ENCODE measurements at places on chromosomes 5 and 9. TPM values are rescaled to one million over a fixed set of nuclear protein-coding genes. Genes with fewer than 3 reads are reported as not detected.

The LRRC19 gene
- 130 TPM for total RNA-seq

The IFNB1 gene
- total RNA-seq, result not detected

The PCDHGC4 gene
- total RNA-seq, result 0.64 TPM

The ANKRD18A gene
- total RNA-seq, result 7.2 TPM

The INVS gene
- 12.1 TPM for total RNA-seq

The GRXCR2 gene
- not detected for total RNA-seq

The ITGA2 gene
- total RNA-seq, result 19.7 TPM

The SGCD gene
- total RNA-seq, result 2.2 TPM

The TNC gene
- total RNA-seq, result 5.0 TPM

The TNFSF15 gene
- total RNA-seq, result 2.9 TPM

The UBE2QL1 gene
- 0.12 TPM for total RNA-seq

The PTGR1 gene
- 55.6 TPM for total RNA-seq

The KIF12 gene
- 27.2 TPM for total RNA-seq

The PLPP1 gene
- total RNA-seq, result 85.7 TPM

The SH3TC2 gene
- total RNA-seq, result 0.66 TPM

The GPR150 gene
- 0.27 TPM for total RNA-seq
